ENCODE measurements at places on chromosomes 2 and 18.

GRCh38 chr18:23701544-23702064, 12.4 kb downstream of the LAMA3 start:
- no peak for DNase-seq

DNA sequence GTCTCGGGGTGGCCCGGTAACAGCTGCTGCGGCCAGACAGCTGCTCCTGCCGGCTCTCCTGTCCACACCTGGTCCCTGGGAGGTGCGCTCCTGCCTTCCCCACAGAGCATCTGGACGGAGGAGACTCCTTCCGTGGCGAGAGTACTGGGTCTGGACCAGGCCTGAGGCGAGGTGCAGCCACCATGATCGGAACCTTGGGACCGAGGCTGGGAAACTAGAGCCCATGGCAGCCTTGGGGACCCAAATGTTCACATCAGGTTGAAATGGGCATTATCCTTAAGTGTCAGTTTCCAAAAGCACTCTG, 628 bp downstream of the GIGYF2 start:
- DNase-seq, result no peak

DNA sequence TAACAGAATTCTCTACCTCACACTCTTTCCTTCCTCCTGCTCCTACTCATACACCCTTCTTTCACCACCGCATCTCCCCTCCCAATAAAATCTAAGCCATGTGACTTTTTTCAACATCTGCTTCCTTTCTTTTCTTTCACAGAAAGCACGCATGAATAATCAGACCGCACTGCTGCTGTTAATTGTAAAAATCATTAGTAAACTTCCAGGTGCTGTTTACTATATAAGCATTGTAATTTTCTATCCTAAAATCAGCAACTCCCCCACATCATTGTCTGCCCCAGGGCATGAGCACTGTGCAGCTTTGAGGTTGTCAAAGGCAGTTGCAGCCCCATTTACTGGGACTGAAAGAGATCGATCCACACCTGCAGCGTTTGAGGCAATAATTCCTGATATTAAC, 782.6 kb upstream of the ID2 start:
- no peak for DNase-seq

- no peak for DNase-seq
Observed at GRCh38 chr2:177268187-177268871, 3.8 kb upstream of the NFE2L2 start.

- DNase-seq, result no peak
Observed at GRCh38 chr2:9463698-9464034, 10.7 kb upstream of the IAH1 start.

GRCh38 chr18:22167091-22167470, 2.3 kb upstream of the GATA6 start:
- no peak for DNase-seq

DNA sequence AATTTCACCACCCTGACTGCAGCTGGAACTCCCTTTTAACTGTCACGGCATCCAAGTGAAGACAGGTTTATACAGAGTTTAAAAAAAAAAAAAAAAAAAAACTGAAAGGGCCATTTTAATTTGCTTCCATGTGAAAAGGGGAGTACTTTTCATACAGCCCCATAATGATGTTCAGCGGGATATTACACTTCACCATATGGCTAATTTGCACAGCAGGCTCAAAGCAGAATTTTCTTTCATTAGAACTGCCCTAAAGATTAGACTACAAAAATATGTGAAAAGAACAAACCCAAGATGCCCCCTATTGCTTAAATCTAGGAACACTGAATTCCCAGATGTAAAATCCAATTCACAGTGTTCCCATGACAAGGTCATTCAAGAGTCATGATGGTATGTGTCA, 301.8 kb downstream of the EXOC6B start:
- no peak for DNase-seq

DNA sequence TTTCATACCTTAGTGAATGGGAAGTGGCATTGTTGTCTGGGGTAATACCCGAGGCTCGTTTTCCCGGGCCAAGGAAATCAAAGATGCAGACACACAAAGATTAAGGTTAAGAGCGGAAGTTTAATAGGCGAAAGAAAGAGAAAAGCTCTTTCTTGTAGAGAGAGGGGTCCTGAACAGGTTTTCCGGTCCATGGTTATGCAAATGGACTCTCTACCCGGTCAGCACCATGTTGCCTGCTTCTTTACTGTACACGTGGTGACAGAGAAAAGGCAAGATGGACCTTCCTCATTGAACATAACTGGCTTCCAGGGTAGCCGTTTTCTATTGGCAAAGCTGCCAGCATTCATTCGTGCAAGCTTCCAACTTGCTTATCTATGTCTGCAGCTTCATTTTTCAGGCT, 2063.5 kb downstream of the SUCLG1 start:
- no peak for DNase-seq

GRCh38 chr2:213015387-213016165, 135.8 kb downstream of the IKZF2 start:
- no peak for DNase-seq

DNA sequence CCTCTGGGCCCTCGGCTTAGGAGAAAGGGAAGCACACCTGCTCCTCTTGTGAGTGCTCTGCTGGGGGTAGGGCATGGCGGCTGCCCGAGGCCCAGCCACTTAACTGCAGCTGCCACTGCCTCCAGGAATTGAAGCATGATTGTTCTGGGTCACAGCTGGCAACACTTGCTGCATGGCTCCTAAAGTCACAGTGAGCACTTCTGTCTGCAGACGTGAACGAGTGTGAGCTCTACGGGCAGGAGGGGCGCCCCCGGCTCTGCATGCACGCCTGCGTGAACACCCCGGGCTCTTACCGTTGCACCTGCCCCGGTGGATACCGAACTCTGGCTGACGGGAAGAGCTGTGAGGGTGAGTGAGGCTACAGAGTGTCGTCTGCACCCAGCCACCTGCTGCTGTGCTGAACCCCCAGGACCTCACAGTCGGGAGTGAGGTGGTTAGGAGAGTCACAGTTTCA, 44.4 kb downstream of the FBLN7 start:
- no peak for DNase-seq

DNA sequence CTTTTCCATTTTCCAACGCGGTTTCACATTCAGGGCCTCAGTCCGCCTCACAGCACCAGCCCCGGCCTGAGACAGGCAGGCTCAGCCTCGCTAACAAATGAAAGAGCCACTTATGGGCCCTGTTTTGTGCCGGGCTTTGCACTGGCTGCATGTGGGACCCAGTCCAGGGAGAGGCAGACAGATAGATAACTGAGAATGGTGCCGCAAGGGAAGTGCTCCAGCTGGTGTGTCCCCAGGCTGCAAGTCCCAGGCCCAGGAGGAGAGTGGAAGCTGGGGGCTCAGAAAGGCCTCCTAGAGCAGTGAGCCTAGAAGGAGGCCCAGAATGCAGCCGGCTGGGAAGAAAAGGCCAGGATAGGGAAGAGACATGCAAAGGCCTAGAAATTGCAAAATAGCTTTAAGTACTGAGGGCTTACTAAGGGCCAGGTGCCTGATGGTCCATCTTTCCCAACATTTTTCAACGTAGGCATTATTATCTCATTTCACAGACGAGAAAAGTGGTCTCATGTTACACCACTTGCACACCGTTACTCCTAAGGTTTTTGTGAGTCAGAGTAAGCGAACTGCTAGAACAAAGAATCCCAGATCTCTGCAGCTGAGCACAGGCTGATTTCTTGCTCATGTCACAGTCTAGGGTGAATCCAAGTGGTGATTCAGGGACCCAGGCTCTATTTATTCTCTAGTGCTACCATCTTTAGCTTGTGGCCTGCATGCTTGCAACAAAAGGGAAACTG, 26.0 kb downstream of the ADRA2B start:
- no peak for DNase-seq

DNA sequence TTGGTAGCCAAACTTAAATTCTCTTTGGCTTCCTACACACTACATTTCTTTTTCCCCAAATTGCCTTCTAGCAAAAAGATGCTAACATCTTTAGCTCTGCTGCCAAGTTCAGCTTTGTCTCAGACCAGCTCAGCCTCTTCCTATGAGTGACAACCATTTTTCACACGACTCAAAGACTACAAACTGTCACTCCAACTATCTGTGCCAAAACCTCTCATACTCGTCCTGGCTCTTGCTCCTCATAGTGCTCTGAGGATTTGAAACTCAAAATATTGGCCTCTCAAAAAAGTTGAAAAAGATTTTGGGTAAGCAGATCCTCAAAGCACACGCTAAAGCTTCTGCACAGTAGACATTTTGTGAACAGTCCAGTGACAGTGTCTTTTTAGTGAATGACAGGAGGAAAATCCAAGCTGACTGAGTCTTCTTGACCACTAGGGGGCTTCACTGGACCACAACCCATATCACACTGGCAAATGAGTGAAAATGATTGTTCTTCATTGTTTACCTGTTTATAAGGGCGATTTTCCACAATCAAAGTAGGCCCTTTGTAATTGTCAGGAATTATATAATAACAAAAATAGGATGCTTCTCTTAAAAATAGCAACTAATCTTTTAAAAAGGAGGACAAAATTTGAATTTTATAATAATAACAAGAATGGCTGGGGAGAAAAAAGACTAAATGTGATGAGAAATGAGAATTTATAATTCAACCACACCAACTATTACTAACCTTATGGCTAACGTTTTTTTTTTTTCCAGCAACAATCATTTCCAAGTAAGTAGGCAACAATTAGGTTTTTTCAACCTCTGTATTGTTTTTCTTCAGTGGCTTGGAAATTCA, 85.5 kb upstream of the PGAP1 start:
- no peak for DNase-seq

DNA sequence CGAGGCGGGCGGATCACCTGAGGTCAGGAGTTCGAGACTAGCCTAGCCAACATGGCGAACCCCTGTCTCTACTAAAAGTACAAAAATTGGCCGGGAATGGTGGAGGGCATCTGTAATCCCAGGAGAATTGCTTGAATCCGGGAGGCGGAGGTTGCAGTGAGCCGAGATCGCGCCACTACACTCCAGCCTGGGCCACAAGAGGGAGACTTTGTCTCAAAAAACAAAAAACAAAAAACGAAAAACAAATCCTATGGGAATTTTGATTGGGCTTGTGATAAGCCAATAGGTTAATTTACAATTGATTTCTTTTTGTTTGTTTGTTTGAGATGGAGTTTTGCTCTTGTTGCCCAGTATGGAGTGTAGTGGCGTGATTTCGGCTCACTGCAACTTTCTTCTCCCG, 24.2 kb upstream of the TOGARAM2 start:
- no peak for DNase-seq

- no peak for DNase-seq
Observed at GRCh38 chr18:10913919-10914318, 235.4 kb downstream of the PIEZO2 start.

DNA sequence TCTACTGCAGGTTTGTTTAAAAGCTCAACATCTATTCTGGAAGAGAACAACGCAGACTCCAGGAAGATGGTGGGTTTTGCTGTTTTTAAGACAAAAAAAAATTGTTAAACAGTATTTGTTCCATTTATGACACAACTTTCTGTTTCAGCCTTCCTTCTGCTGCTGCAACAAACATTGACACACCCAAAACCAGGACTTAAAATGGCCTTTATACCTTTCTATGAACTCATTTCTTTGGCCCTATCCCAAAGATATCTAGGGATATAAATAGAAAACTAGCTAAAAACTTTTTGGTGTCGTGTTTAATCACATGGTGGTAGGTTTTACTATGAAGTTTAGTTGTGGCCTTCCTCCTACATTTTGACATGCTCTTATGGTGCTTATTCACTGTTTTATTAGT, 964 bp upstream of the GALNT3 start:
- no peak for DNase-seq

GRCh38 chr2:186330050-186330449, 156.0 kb upstream of the ZC3H15 start:
- no peak for DNase-seq

GRCh38 chr2:126657148-126657635, 1.2 kb downstream of the GYPC start:
- DNase-seq, result peak; percentile 15

DNA sequence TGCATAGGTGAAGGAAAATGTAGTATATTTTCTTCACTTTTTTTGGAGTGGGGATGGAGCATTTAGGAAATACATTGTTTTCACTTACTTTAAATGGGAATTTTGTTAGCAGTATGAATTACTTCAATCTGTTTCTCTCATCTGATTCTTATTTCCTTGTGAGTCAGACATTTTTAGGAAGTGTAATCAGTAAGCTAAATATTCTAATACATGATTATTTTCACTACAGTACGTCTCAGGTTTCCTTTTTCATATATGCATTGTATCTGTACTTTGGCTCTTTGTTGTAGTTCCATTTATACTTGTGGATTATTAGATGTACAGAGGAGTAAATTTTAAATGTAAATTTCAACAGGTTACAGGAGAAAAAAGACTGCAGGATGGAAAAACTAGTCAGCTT, 27.9 kb downstream of the GPD2 start:
- DNase-seq, result no peak

DNA sequence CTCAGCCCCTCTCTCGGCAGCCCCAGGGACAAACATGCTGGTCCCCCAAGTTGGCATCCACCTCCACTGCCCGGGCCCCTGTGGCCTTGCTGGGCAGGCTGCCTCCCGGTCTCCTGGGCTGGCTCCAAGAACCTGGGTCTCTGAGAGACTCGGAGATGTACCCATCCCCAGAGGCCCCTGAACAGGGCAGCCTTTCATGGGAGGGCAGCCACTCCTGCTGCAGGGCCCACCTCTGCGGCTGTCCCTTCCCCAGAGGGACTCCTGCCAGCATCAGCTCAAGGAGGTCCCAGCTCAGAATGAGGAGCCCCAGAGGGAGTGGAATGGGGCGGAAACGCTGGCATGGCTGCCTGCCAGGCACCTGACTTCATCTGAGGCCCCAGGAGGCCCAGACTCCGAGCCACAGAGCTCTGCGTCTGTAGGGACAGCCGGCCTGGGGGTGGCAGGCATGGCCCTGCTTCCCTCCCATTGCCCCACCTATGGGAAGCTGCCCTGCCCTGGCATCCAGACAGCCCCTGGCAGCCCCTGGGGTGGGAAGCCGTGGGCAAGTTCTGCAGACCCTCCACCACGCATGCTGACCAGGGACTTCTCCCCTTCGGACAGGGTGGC, 857 bp upstream of the CROCC2 start:
- DNase-seq, result no peak

GRCh38 chr2:11622611-11623010, 47.4 kb downstream of the NTSR2 start:
- no peak for DNase-seq

DNA sequence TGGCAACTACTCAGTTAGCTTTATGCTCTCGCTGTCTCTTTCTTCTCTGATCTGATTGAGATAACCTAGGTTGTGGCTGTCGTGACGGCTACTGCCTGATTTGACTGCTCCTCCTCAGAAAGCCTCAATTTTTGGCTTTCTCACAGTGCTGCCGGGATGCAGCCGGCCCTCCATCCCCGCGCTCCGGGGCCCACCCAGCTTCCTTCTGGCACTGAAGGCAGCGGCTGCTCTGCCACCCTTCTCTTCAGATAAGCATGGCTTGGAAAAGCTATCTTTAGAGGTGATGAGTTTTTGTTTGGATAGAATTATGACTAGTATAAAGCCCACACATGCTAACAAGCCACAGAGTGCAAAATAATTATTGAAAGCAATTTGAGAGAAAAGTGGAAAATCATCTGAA, 102.5 kb downstream of the DPP4 start:
- DNase-seq, result no peak

DNA sequence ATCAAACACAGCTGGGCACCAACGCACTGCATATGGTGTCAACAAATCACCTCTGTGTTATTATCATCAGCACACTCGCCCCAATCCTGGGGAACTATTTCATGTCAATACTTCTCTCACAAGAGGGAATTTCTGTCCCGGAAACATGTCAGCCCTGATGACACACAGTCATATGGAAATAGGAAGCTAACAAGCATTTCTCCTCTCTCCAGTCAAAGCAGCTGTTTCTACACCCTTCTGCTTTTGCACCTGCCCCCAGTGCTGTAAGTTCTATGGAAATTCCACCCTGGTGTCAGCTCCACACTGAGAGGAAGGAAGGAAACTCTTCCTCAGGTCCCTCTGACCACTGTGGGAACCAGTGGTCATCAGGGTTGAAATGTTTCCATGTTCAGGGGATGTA, 447.6 kb upstream of the ID2 start:
- no peak for DNase-seq

All from stimulated activated CD8-positive, alpha-beta memory T cell treated with anti-CD3 and anti-CD28 coated beads, Interleukin-12 subunit alpha, Interleukin-12 subunit beta, amount 100 ng/mL, for 4 hours (primary cell).